ENCODE measurements at places on chromosomes 12 and 14. TPM values are rescaled to one million over a fixed set of nuclear protein-coding genes. Genes with fewer than 3 reads are reported as not detected.

Gene ADAMTS20
- not detected for total RNA-seq

Gene RASSF9
- 0.43 TPM for total RNA-seq

Gene KLRD1
- total RNA-seq, result not detected

Gene LRRC43
- total RNA-seq, result 0.17 TPM

Gene CISTR
- total RNA-seq, result not detected

Gene LUM
- total RNA-seq, result 0.27 TPM

All from A549 treated with CpdA at 1 μM for 4 hours (cell line).